ENCODE measurements at places on chromosomes 11 and 22. TPM values are rescaled to one million over a fixed set of nuclear protein-coding genes. Genes with fewer than 3 reads are reported as not detected.

The KCNJ11 gene
- total RNA-seq: 0.81 TPM

The PHETA2 gene
- total RNA-seq: 0.07 TPM

The GRM5 gene
- total RNA-seq: not detected

The LUZP2 gene
- not detected for total RNA-seq

- DNase-seq: no peak
Measured at GRCh38 chr11:75242722-75243600, 2.4 kb downstream of the TPBGL start.

- DNase-seq: no peak
Measured at GRCh38 chr11:1117992-1118391, 39.8 kb upstream of the MUC5AC start.

GRCh38 chr22:31119026-31119717, 3.6 kb upstream of the INPP5J start:
- no peak for DNase-seq

DNA sequence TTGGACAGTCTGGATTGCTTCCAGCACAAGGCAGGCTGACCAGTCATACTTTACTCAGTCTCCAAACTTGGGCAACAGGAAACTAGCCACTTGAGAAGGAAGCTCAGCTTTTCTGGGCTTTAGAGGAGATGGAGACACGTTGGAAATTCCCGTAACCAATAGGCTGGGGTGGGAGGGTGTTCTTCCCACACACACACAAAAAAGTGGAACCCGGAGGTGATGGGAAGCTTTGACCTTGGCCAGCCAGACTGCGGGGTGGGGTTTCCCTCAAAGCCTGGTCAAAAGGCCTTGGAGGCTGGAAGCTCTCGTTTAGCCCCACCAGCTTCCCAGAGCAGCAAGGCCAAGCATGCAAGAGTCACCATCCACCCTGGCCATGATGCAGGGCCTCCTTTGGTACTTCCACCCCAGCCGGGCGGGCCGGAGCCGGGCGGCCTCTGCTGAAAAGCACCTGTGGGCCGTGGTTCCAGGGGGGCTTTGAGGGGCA, 126.2 kb downstream of the BCR start:
- no peak for DNase-seq

DNA sequence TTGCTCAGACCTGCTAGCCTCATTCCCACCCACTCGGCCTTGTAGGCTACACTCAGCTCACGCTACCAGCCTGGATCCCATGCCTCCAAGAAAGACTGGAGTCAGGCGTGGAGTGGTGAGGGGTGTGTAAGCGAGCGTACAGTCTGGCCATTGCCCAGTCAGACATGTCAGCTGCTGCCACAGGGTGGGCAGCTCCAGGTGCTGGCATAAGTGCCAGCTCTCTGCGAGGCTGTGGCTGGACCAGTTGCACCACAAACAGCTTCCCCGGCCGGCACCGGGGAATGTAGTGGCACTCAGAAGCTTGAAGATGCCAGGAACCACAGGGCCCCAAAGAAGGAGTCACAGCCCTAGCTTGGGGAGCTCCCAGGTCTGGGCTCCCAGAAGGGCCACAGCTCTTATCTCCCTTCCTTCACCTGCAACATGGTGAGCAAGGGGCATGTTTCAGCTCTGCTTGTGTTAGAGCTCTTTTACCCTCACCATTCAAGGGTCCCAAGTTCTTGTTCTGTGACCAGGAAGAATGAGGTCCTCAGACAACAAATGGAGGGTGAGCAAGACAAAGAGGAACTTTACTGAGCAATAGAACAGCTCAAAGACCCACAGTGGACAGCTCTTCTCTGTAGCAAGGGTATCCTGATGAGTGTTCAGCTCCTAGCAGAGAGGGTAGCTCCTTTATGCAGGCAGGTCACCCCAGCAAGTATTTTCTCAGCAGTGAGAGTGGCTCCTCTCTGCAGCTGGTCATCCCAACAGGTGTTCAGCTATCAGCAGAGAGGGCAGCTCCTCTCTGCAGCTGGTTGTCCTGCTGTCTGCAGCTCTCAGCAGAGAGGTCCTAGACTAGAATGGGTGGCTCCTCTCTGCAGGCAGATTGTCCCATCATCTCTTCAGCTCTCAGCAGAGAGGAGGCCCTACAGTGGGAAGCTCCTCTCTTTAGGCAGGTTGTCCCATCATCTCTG, 6.0 kb downstream of the SBF2 start:
- no peak for DNase-seq
